ENCODE measurements at places on chromosomes 3 and 15.

DNA sequence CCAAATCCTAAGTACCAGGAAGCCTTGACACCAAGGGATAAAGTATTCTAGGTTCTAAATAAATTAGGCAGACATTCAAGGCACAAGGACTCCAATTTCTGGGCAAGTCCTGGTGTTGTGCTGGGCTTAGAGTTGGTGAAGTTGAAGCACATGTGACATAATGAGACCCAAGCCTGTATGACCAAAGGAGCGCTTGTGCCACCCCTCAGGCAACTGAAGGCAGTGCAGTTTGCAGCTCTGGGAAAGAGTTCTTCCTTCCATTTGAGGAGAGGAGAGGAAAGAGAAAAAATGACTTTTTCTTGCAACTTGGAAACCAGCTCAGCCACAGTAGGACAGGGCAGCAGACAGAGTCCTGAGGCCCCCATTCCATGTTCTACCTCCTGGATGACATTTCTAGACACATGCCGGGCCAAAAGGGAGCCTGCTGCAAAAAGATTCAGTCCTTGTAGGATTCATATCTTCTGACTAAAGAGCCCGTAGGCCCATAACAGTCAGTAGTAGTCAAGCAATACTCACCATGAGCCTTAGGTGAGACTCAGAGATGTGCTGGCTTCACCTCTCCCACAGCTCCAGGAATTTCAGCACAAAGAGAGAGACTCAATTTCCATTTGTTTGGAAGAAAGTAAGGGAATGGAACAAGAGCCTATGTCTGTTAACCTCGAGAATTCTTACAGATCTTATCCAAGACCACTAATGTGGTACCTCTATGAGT is 588.8 kb upstream of the BCHE start:
- no peak for DNase-seq

DNA sequence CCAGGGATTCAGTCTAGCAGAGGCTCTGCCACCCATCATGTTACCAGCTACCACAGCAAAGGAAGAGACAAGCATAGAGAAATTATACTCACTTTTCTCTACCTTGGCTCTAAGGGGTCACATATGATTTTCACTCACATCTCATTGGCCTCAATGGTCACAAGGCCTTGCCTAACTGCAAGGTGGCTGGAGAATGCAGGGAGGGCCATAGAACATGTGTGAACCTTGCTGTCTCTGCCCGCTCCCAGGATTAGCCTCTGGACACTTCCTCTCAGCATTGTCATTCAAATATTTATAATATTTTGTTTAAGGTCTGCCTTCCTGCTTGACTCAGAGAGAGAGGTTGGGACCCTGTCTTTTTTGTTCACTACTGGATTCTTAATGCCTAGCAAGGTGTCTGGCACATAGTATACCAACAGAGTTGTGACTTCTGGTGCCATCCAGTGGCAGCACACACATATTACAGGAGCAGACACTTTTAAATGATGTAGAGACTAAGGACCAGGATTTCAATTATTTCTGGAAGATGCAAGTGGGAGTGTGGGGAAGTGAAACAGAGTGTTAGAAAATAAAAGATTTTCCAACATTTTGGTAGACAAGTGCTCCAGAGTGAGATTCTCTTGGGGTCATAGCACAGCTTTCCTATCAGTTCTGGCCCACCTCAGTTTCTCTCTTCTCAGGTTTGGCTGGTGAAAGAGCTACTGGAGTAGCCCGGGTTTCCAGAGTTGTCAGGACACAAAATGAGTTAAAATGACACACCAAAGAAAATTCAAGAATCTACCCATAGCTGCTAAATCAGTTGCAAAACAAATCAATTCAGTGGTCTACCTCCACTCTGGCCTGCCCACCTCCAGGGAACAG is 119.0 kb upstream of the RASGRP1 start:
- peak; percentile 89 for DNase-seq

GRCh38 chr3:169629895-169630294 is 33.6 kb downstream of the MECOM start:
- DNase-seq: no peak

- no peak for DNase-seq
Measured at GRCh38 chr15:67732671-67733374, 92.5 kb upstream of the SKOR1 start.

- no peak for DNase-seq
Measured at GRCh38 chr3:64684715-64685261, 3.0 kb downstream of the ADAMTS9 start.

DNA sequence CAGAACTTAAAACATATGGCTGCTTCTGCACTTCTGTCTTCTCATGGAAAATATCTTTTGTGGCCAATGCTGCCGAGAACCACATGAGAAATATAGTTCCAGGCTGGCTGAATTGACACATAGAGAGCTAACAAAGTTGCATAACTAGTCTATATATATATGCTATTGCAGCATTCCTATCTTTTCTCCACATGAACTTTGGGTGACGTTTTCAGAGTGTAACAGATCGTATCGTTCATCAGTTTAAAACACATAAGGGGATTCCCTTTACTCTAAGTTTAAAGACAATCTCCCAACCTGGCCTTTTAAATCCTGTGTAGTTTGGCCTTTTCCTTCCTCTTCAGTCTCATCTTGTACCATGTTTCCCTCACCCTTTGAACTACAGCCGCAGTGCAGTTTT is 394.2 kb upstream of the CBLB start:
- no peak for DNase-seq

- no peak for DNase-seq
Measured at GRCh38 chr15:63124506-63124905, 2.8 kb downstream of the LACTB start.

DNA sequence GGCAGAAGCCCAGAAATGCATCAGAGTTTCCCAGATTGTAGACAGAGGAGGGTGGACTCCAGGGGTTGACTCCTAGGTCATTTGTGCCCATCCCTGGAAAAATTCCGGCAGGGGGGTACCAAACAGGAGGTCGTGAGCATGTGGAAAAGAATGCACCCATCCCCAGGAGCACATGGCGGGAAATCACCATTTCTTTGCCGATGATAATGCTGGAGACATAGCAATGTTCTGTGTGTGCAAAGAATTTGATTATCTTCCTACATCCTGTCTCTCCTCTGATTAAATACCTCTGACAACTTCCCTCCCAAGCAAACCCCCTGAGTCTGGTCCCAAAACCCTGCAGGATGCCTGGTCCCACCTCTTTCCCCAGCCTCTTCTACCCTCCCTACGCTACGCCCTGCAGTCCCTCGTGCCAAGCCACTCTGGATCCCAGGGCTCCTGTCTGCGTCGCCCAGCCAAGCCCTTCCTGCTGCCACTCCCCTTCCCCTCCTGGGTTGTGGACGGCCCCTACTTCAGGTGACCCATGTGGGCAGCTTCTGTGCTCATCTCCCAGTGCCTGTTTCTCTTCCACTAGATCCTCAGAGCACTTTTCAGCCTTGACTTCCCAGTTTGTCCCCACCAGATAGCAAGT is 15.8 kb downstream of the WNT7A start:
- no peak for DNase-seq

DNA sequence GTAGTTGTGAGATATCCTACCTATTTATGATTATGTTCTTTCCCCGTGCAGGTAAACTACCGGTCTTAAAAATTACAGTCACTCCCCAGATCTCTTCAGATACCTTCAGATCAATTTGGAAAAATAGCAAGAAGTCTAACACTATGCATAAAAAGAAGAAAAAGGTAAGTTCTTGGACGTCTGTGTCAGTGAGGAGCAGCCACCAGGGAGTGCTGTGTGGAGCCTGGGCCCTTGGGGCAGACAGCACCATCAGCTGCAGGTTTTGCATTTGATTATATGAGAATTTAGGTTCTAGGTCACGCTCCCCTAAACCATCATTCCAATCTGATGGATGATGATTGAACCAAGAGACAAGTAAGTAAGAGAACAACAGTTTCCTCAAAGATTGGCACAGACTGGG is 8.9 kb upstream of the RNF7 start:
- no peak for DNase-seq

DNA sequence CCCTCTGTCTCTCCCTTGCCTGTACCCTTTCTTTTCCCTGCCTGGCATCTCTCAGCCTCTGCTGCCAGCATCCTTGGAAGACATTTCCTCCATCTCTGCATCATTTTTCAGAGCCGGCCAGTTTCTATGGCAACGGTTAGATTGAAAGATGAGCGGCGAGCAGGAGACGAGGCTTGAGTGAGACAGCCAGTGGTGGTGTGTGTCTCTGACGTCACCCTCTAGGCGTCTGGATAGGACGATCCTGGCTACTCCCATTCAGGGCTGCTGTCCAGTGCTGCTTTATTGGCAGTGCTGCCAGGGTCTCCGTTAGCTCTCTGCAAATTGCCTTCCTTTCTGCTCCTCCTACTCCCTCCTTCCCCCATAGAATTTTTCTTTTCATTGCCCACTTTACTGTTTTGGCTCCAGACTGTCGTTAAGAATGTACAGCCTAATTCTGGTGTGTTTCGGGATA is 57.9 kb downstream of the TRAK1 start:
- DNase-seq: no peak

DNA sequence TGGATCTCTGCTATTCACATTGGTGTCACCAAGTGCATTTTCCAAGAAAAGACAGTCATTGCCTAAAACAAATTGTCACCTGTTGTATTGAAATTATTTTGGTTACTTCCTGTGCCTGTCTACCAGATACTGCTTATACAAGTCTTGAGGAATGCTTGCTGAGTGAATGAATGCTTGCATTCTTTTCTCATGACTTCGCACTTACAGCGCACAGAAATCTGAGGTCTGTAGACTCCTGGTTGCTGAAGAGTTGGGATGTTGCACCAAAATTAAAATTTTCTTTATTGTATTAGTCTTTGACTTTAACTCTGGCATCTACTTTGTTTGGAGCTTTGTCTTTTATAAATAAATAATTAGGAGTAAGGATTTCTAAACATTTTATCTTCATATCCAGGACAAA is 28.4 kb downstream of the SH3GL3 start:
- no peak for DNase-seq

DNA sequence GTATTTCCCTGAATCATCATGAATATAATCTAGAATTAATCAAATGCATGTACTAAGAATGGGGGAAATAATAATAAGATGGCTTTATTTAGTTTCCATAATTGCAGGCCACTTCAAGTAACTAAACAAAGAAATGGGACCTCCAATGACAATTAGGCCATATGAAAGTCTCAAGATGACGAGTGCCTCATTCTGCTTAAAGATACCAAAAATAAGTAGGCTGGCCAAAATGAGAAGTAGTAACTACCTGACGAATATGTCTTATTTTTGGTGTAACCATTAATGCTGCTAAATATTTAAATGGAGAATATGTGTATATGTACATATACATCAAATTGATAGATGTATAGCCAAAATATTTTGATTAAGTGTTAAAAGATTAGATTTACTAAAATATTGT is 932.6 kb downstream of the EPHA3 start:
- DNase-seq: no peak

- peak; percentile 72 for DNase-seq
Measured at GRCh38 chr15:63504979-63505841, 817 bp downstream of the USP3 start.

- DNase-seq: no peak
Measured at GRCh38 chr3:146653978-146654377, 48.8 kb upstream of the PLSCR5 start.

DNA sequence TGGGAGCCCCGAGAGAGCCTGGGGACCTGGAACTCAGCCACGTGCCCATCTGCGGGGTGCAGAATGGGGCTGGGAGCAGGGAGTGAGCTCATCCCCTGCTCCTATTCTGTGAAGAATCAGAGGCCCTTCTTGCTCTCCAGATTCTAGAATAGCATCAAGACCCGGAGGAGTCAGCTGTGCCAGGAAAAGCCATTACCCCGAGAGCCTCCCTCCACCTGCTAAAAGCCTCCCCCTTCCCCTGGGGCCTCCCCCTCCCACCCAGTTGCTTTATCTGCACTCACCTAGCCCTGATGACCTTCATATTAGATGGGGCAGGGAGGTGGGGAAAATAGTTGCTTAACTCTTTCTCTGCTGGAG is 23.1 kb downstream of the CCDC33 start:
- no peak for DNase-seq

DNA sequence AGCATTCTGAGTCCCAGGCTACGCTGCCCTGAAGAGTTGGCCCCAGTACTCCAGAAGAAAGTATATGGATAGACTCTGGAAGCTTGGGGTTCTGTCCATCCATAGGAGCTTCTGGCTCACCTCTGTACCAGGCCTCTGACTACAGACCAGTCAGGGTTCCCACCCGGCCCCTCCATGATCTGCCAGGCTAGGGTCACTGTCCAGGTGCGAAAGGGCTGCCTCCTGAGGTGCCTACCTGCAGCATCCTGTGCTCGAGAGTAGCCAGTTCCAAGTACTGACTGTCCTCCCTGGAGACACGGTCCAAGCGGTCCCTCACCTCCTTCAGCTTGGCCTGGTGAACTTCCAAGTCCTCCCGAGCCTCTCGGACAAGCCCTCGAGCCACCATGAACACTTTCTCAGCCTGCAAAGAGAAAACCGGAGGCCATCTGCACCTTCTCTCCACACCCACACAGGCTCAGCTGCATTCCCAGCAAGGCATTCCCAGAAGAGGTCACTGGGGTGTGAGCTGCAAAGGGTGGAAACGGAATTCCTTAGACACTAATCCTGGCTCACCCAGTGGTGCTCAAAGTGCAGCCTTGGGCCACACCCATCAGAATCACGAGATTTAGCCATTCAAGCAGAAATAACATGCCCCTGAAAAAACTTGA is 3.7 kb upstream of the PLXNB1 start:
- no peak for DNase-seq

DNA sequence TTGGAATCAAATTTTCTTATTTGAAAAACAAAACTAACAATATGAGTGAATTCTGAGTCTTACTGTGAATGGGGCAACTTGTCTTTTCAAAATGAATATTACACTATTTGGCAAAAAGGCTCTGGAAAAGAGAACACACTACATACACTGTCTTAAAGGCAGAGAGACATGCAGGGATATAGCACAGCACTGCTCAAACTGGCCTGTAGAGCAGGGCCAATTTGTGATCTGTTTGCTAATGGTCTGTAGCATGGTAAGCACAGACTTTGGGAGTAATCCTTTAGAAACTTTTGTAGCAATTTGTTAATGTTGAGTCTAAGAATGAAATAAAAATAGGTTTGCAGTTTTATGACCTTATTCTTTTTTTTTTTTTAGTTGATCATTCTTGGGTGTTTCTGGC is 679.8 kb upstream of the SGO1 start:
- DNase-seq: no peak

DNA sequence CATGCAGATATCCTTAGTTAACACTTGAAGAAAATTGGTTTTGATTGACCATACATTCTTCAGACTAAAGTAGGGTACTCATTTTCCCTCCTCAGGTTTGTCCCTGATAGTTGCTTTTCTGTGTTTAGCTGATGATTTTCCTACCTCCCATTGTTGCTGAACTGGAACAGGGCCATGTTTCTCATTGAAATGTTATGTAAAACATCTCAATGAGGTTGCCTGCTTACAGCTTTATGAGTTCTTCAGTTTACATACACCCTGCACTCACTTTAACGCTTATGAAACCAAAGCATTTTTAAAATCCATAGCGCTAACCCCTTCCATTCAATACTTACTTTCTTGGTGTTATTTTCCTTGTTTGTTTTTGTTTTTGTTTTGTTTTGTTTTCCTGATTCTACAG is 61.9 kb downstream of the HMG20A start:
- no peak for DNase-seq

GRCh38 chr3:43389388-43390254 is 103.3 kb downstream of the SNRK start:
- peak; percentile 90 for DNase-seq
